ENCODE measurements at places on chromosomes 13 and 19.

GRCh38 chr19:829129-829758, 1.6 kb downstream of the AZU1 start:
- no peak for DNase-seq

GRCh38 chr13:31191748-31192147, 8.0 kb upstream of the B3GLCT start:
- DNase-seq, result no peak

GRCh38 chr13:112034231-112034630, 32.7 kb upstream of the SOX1 start:
- DNase-seq, result no peak

DNA sequence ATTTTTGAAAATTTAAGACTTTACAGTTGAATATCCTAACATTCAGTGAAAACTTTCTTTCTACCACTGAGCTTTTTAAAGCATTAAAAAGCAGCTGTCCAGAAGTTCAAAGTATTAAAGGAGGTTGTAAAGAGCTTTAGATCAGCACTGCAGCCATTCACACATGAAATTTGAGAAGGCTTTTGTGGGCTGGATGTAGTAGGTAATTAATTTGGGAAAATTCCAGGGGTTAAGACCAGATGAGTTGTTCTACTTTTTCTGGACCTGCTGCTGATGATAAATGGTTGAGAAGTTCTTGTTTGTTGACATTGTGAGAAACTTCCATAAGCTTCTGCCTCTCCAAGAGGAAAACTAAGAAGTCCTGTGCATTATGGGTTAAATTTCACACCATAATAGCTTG, 1779.6 kb upstream of the PRR20A start:
- no peak for DNase-seq

DNA sequence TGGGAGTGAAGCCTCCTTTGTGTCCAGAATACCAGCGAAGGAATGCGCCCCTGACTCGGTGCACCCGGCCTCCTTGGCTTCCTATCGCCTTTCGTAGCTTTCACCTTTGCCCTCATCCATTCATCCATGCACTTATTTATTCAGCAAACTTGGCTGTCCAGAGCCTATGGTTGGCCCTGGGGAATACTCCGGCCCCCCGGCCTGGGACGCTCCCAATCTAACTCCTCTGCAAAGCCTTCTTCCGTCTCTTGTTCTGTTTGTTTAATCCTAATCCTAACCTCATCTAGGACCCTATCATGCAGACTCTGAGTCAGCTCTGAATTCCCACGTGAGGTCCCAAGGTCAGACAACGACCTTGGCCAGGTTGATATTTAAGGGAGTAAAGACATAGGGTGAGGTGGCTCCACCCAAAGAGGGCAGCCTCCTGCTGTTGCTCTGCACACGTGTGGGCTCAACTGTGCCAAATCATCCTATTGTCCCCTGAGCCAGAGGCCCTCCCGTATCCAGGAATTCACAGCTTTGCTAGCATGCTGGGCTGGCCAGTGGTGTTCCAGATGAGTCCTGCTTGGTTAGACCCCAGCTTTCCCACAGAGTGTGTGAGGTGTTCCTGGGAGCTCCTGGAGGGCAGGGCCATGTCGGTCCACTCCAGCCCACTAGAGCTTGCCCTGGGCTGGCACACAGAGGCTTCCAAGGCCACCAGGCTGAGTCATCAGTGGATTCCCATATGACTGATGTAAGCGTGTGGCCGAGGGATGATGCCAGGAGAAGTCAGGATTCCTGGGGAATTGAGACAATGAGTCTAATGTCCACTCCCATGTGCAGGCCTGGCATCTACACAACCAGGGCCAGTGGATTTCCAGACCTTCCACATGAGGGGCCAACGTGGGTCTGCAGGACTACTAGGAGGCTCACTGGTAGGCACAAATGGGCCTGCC, 6.5 kb upstream of the CCNE1 start:
- no peak for DNase-seq

DNA sequence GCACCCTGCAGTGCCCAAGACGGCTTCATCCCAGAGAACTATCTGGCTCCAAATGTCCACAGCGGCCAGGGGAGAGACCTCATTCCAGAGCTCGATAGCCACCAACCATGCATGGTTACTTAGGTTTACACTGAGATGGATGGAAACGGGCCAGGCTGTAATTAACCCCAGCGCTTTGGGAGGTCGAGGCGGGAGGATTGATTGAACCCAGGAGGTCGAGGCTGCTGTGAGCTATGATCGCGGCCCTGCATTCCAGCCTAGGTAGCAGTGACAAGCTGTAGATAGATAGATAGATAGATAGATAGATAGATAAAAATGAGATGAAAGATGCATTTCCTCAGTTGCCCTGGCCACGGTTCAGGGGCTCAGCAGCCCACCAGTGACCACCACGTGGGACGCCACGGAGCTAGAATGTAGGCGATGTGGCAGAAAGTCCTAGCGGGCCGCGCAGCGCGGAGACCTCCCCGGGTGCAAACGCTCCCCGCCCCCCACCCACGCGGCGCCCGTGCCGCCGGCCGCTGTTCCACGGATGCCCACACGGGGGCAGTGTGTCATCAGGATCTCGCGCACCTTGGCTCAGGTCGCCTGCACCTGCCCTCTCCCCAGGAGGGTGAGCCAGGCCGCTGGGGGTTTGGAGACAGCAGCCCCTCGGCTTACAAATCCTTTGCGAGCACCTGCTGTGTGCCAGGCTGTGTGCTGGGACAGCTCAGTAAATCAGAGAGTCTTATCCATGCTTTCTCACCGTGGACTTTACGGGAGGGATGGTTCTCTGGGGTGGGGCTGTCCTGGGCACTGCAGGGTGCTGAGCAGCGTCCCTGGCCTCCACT, 13.5 kb upstream of the TLE5 start:
- DNase-seq, result peak; percentile 75

DNA sequence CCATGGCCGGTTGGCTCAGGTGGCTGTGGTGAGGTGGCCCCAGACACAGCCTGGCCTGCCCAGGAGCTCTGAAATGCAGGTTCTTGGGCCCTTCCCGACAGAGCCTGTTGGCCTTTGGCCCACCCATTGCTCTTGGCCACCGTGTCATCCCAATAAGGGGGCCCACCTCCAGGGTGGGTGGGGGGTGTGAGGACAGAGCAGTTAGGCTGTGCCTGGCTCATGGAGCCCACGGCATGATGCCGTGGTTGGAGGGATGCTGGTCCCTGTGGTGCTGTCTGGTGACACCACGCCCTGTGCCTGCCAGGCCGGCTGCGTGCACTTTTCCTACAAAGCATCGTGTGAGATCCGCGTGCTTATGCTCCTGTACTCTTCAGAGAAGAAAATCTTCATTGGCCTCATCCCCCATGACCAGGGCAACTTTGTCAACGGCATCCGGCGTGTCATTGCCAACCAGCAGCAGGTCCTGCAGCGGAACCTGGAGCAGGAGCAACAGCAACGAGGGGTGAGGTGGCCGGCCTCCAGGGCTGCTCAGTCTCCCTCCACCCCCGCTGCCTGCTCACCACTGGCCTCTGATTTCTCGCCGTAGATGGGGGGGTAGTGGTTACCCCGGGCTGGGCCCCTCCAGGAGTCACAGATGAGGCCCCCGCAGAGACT, 7.6 kb downstream of the PNKP start:
- DNase-seq, result no peak

DNA sequence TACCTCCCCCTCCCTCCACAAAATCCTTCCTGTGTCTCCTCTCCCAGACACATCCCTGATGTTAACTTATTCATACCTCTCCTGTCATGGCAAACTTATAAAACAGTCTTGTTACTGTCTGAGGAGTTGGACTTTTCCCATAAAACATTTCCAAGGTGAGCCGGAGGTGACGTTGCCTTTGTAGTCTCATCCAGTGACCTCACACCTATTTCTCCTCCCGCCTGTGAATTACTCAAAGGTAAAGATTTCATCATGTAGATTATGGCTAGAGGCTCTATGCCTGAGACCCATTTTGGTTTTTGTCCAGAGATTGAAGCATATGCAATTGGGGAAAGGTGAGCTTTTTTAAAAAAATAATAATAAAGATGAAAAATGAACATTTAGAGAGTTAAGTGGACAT, 529.0 kb downstream of the MYO16 start:
- no peak for DNase-seq

DNA sequence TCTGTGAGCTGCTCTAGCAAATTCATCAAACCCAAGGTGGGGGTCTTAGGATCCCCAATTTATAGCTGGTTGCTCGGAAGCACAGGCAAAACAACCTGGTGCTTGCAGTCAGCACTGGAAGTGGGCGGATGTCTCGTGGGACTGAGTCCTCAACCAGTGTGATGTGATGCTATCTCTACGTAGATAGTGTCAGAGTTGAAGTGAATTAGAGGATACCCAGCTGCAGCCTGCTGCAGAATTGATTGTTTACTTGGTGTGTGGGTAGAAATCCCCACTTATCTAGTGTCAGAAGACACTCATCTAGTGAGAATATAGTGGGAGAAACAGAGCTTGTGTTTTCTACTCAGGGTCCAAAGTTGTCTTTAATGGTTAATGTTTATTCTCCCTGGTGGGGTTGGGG, 63.3 kb downstream of the CBY2 start:
- no peak for DNase-seq

GRCh38 chr13:113654175-113654560, 3.8 kb downstream of the ATP4B start:
- DNase-seq, result no peak

GRCh38 chr19:38809592-38810252, 3.0 kb downstream of the LGALS4 start:
- DNase-seq, result no peak

GRCh38 chr13:59658738-59659330, 504.9 kb downstream of the DIAPH3 start:
- no peak for DNase-seq

- DNase-seq, result no peak
Observed at GRCh38 chr13:98648686-98649085, 71.8 kb upstream of the STK24 start.

- DNase-seq, result no peak
Observed at GRCh38 chr13:94268661-94269060, 210.8 kb downstream of the DCT start.

- DNase-seq, result peak; percentile 48
Observed at GRCh38 chr13:94620286-94620896, 18.7 kb downstream of the GPR180 start.

DNA sequence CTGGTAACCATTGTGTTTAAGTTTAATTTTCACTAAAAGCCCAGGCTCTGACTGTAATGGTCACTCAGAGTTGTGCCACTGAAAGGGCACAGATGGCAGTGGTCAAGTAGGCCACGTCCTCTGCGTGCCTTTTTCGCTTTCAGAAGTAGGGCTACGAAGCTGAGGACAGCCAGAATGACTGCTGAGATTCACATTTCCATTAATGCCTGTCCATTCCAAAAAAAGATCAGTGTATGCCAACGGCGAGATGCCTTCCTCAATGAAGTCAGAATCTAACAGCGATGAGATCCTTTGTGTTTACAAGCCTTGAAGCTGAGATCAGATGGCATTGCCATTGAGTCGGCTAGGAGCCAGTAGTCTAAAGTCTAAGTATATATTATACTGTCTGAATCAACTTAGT, 311.3 kb downstream of the FGF14 start:
- no peak for DNase-seq

GRCh38 chr19:2387367-2388288, 27.6 kb downstream of the TMPRSS9 start:
- no peak for DNase-seq

- DNase-seq, result no peak
Observed at GRCh38 chr19:52724701-52725514, 9.9 kb downstream of the ZNF611 start.

DNA sequence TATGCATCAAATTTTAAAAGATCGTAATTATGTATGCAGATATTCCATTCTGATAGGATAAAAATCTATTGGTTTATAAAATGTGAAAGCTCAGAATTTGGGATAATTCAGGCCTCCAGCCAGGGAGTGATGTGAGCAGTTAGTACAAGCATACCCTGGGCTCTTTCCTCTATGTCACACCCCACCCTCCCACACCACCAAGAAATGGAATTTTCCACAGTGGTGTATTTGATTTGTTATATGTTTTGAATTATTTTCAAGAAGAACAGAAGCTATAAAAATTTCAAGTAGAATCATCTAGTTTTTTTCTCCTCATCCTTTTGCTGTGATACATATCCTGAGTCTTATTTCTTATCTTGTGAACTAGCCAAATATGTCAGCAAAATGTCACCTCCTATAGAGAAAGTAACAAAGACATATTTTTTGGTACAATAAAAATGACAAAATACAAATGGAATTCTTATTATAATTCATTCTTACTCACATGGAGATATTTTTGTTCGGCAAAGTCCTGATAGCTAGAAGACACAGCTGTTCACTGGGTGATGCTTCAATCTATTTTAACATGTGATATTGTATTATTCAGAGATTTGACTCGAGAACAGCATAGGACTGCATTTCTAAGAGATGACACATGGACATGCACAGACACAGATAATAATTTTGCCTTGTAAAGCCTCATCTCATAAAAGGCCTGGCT, 61.2 kb upstream of the FRY start:
- DNase-seq, result no peak

GRCh38 chr13:77143431-77143830, 116.5 kb upstream of the FBXL3 start:
- no peak for DNase-seq

GRCh38 chr13:74289107-74289506, 154.9 kb upstream of the KLF12 start:
- no peak for DNase-seq

DNA sequence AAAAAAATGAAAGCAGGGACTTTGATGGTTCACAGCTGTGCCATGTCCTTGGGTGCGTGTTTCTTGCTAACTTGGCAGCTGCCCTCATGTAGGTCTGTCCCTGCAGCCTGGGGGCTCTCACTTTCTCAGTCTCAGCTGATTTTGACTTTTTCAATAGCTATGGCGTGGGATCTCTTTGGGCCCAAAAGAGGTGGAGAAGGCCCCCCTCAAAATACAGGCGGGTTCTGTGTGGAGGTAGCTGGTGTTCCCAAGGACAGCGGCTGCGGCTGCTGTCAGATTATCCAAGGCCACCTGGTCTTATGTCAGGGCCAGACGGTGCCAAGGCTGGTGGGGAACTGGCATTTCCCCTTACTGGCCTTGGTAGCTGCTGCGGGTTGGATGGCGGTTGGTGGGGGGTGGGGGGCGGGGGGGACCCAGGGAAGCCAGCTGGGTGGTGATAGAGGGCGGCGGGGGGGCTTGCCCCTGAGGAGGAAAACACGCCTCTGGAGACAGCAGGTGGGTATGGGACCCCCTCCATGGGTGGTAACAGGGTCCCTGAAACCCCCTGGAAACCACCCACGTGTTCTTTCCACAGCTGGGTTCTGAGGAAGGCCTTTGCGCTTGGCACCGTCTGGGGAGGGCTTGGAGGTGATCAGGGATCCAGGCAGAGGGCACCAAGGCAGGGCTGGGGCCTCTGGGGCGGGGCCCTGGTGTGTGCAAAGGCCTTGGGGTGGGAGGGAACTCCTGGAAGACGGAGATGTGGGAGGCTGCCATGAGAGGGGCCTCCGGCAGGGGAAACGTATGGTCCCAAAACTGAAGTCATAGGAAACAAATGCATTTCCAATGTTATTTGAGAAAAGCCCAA, 4.1 kb downstream of the TIMM13 start:
- no peak for DNase-seq

DNA sequence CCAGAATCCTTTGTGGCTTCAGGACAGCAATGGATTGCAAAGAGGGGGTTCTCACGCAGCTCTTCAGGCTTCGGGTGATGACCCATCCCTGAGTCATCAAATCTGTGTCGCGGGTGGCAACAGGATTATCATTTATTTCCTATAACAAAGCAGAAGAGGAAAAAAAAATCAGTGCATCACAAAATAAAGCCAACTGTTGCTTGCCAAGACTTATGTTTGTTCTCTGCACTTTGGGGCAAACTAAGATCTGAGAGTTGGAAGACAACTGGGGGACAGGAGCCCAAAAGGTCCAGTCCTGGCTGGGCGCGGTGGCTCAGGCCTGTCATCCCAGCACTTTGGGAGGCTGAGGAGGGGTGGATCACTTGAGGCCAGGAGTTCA, 6.4 kb downstream of the GNA15 start:
- no peak for DNase-seq

- DNase-seq, result no peak
Observed at GRCh38 chr13:64083396-64083795, 2667.7 kb upstream of the PCDH20 start.

Measured in KBM-7 (cell line).